Spleen (tissue), 13 donors: ENCODE measurements at places on chromosomes 2 and 18. TPM values are rescaled to one million over a fixed set of nuclear protein-coding genes. Genes with fewer than 3 reads are reported as not detected.

- H3K27ac ChIP-seq = no peak overlapping the region
- H3K27me3 ChIP-seq = no peaks in the 10 kb centered on the region
- H3K36me3 ChIP-seq = no peaks in the 10 kb centered on the region
- H3K4me3 ChIP-seq = no peak overlapping the region
Measured at GRCh38 chr18:55833543-55833942, 245.6 kb upstream of the TCF4 start.

DNA sequence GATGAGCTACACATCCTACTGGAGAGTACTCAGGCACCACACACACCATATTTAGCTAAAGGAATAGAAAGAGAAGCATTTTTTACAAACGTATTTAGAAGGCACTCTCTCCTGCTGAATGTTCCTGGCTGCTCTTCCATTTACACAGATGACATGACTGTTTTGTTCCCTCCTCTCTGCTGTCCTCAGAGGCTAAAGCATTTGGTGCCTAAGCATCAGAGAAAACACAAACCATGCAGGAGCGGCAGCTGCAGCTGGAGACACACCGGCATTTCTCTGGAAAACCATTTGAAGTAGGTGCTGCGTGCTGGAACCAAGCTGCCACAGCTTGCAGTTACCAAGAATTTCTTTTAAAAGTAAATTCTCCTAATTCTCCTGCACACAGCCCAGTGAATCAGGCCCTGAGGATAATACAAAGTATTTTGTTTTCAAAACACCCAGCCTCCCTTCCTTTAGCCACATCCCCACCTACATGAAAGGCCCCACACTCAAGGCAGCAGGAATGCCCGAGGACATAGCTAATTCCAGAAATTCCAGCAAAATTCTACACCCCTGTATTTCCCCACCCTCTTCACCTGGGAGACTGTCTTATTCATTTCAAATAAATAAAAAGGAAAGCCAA, 488.9 kb upstream of the SOX11 start:
- no peak for DNase-seq
- H3K4me1 ChIP-seq = no peaks in the 10 kb centered on the region
- H3K27ac ChIP-seq = no peak overlapping the region
- no peaks in the 10 kb centered on the region for H3K27me3 ChIP-seq
- no peaks in the 10 kb centered on the region for H3K36me3 ChIP-seq

DIPK1C gene
- not detected for polyA plus RNA-seq

- no peaks in the 10 kb centered on the region for H3K4me1 ChIP-seq
- H3K27ac ChIP-seq = no peak overlapping the region
Measured at GRCh38 chr18:56258178-56258577, 380.2 kb downstream of the TXNL1 start.

- DNase-seq = no peak
- peaks cover 73% of the 10 kb centered on the region for H3K4me1 ChIP-seq
- peak overlapping the region; percentile 79 for H3K27ac ChIP-seq
- H3K4me3 ChIP-seq = no peak overlapping the region
Measured at GRCh38 chr2:16656784-16657391, 8.7 kb downstream of the CYRIA start.

DNA sequence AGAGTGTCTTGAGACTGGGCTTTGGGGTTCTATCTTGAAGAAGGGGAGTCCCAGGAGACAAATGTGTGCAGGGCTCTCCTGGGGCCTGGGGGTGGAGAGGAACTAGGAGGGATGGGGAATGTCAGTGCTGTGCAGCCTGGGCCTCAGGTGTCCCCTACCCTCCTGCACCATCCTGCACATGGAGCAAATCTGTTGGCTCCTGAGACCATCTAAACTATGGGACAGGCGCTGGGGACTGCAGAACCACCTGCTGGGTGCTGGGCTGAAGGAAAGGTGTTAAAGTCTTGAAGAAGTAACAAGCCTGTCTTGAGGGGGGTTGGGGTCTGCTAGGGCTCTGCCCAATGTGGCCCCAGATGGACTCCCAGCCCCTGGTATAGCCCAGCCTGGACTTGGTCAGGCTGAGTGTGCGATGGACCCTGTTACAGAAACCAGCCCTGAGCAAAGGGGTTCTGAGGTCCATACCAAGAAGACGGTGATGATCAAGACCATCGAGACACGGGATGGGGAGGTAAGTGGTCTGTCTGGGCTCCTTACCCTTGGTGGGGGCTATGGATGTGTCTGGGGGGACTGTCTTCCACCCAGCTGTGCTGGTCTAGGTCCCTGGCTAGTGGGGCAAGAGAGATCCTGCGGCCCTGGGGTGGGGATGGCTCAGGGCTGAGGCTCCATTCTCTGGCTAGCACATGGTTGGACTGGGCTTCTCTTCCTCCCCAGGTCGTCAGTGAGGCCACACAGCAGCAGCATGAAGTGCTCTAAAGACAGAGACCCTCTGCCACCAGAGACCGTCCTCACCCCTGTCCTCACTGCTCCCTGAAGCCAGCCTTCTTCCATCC, 7.3 kb downstream of the DES start:
- no peaks in the 10 kb centered on the region for H3K4me1 ChIP-seq
- H3K27ac ChIP-seq = no peak overlapping the region
- peaks cover 20% of the 10 kb centered on the region for H3K27me3 ChIP-seq
- H3K36me3 ChIP-seq = no peaks in the 10 kb centered on the region
